ENCODE measurements at places on chromosomes 12 and 14. TPM values are rescaled to one million over a fixed set of nuclear protein-coding genes. Genes with fewer than 3 reads are reported as not detected.

GRCh38 chr12:66085213-66085612, 45.3 kb downstream of the LLPH start:
- peaks cover 5% of the 10 kb centered on the region for H3K4me1 ChIP-seq
- H3K27me3 ChIP-seq: no peaks in the 10 kb centered on the region
- no peaks in the 10 kb centered on the region for H3K36me3 ChIP-seq
- H3K4me3 ChIP-seq: no peak overlapping the region
- H3K27ac ChIP-seq: no peak overlapping the region

DNA sequence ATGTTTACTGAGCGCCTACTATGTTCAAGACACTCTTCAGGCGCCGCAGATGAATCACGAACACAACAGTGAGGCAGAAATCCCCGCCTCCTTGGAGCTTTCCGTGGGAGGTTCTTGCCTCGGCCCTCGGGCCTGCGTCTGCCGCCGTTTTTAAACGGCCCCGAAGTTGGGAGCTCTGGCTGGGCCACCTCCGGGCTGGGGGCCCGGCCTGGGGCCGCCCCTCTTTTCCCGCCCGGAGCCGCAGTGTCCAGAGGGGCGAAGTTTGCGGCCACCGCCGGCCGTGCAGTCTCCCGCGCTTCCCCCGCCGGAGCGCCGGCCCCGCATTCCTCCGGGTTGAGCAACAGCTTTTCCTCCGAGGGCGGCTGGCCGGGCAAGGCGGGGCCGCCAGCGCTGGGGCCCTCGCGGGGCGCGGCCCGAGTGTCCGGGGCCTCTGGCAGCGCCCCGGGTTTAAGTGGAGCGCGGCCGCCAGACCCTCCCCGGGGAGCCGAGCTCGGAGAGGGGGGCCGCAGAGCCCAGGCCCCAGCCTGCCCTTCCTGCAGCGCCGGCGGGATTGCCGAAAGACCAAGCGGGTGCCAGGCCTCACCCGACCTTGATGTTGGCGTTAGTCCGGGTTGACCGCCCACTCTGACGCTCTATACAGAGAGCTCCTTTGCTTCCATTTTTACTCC, 18.7 kb upstream of the CTDSP2 start:
- no peaks in the 10 kb centered on the region for H3K36me3 ChIP-seq
- peaks cover 35% of the 10 kb centered on the region for H3K4me1 ChIP-seq
- peak overlapping the region; percentile 40 for H3K4me3 ChIP-seq
- H3K27me3 ChIP-seq: peaks cover 36% of the 10 kb centered on the region
- peak; percentile 67 for DNase-seq
- no peak overlapping the region for H3K27ac ChIP-seq

DNA sequence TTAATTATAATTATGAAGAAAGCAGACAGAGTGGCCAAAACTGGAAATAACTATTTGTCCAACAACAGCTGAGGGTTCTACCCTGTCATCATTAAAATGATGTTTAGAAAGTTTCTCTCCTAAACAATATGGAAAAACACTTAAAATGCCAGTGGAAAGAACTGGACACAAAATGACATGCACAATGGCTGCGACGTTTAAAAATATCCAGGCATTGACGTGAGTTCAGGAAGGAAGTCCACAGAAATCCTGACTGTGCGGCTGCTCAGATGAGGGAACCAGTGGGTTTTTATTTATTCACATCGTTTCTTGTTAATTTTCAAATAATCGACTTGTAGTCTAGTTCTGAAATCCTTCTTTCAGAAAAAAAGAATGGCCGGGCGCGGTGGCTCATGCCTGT, 58.3 kb downstream of the CCNK start:
- no peak overlapping the region for H3K27ac ChIP-seq
- H3K36me3 ChIP-seq: no peaks in the 10 kb centered on the region
- DNase-seq: no peak
- no peak overlapping the region for H3K4me3 ChIP-seq

DNA sequence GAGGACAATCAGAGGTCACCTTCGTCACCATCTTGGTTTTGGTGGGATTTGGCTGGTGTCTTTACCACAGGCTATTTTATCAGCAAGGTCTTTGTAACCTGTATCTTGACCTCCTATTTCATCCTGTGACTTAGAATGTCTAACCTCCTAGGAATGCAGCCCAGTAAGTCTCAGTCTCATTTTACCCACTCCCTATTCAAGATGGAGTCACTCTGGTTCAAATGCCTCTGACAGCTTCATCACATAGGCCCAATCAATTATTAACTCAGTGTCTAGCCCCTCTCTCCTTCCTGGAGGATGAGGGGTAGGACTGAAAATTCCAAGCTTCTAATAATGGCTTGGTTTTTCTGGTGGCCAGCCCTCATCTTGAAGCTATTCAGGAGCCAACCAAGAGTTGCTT, 111.4 kb upstream of the NAP1L1 start:
- peaks cover under 1% of the 10 kb centered on the region for H3K4me1 ChIP-seq
- no peak for DNase-seq
- no peaks in the 10 kb centered on the region for H3K36me3 ChIP-seq

DNA sequence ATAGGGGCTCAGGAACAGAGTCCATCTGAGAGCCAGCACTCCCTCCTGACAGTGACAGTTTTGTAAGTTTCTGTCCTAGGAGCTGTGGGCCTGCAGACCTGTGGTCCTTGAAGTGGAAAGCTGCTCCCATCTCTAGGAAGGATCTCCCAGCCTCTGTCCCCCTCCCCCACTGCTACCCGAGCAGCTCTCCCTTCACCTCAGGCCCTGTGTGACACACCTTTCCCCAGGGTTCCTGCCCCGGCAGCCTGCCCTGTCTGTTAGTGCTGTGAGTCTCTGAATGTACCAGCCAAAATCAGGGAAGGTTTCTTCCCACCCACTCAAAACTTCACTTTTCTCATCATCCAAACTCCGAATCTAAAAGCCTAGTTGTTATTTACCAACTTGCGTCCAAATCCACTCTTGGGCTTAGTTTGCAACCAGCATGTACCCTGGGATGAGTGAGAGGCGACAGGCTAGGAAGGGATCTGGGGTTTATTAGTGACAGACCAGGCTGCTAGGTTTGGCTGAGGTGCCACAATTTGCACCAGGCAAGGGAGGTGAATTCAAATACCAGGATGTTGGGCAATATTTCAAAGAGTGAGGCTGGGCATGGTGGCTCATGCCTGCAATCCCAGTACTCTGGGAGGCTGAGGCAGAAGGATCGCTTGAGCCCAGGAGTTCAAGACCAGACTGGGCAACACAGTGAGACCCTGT, 39.9 kb downstream of the NINJ2 start:
- H3K4me1 ChIP-seq: peaks cover 16% of the 10 kb centered on the region
- no peaks in the 10 kb centered on the region for H3K36me3 ChIP-seq

- no peaks in the 10 kb centered on the region for H3K36me3 ChIP-seq
- H3K4me3 ChIP-seq: no peak overlapping the region
- no peak overlapping the region for H3K27ac ChIP-seq
- H3K27me3 ChIP-seq: no peaks in the 10 kb centered on the region
- H3K4me1 ChIP-seq: no peaks in the 10 kb centered on the region
Measured at GRCh38 chr14:71271166-71271945, 364.1 kb downstream of the PCNX1 start.

- H3K27me3 ChIP-seq: no peaks in the 10 kb centered on the region
- H3K4me3 ChIP-seq: no peak overlapping the region
- peaks cover 7% of the 10 kb centered on the region for H3K4me1 ChIP-seq
- no peak overlapping the region for H3K27ac ChIP-seq
- no peak for DNase-seq
Measured at GRCh38 chr14:59301354-59301753, 112.9 kb downstream of the DAAM1 start.

P2RX4 gene
- 10.3 TPM for total RNA-seq

Measured in neural progenitor cell (in vitro differentiated cells).